Naive thymus-derived CD4-positive, alpha-beta T cell (primary cell): ENCODE measurements at places on chromosomes 6 and 20. TPM values are rescaled to one million over a fixed set of nuclear protein-coding genes. Genes with fewer than 3 reads are reported as not detected.

- no peak overlapping the region for H3K27ac ChIP-seq
- DNase-seq = no peak
- H3K4me3 ChIP-seq = no peak overlapping the region
- H3K27me3 ChIP-seq = no peaks in the 10 kb centered on the region
- no peaks in the 10 kb centered on the region for H3K36me3 ChIP-seq
Measured at GRCh38 chr6:87791982-87792381, 89.9 kb upstream of the AKIRIN2 start.

Gene GNAS-AS1
- total RNA-seq = 1.5 TPM

GRCh38 chr6:101605874-101606273 lies 212.4 kb downstream of the GRIK2 start:
- no peak overlapping the region for H3K4me3 ChIP-seq
- H3K27ac ChIP-seq = no peak overlapping the region
- no peaks in the 10 kb centered on the region for H3K27me3 ChIP-seq
- no peaks in the 10 kb centered on the region for H3K36me3 ChIP-seq

- no peak overlapping the region for H3K4me3 ChIP-seq
- no peaks in the 10 kb centered on the region for H3K36me3 ChIP-seq
- H3K27me3 ChIP-seq = no peaks in the 10 kb centered on the region
- no peak for DNase-seq
- H3K27ac ChIP-seq = no peak overlapping the region
Measured at GRCh38 chr6:255041-255750, 37.1 kb upstream of the DUSP22 start.

Gene PRL
- not detected in 2 replicates for total RNA-seq
